Coronary artery (tissue), 2 donors: ENCODE measurements at places on chromosomes 13 and 19.

DNA sequence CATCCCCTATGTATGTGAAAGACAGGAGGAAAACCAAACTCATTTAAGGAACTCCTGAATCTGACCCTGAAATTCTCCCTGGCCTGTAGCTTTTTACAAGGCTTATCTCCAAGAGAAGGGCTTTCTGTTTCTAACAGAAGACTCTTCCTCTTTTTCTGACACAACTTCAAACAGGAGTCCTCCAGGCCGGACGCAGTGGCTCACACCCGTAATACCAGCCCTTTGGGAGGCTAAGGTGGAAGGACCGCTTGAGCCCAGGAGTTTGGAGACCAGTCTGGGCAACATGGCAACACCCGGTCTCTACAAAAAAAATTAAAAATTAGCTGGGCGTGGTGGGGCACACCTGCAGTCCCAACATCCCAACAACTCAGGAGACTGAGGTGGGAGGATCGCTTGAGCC lies 41.9 kb downstream of the CARS2 start:
- no peak for DNase-seq

DNA sequence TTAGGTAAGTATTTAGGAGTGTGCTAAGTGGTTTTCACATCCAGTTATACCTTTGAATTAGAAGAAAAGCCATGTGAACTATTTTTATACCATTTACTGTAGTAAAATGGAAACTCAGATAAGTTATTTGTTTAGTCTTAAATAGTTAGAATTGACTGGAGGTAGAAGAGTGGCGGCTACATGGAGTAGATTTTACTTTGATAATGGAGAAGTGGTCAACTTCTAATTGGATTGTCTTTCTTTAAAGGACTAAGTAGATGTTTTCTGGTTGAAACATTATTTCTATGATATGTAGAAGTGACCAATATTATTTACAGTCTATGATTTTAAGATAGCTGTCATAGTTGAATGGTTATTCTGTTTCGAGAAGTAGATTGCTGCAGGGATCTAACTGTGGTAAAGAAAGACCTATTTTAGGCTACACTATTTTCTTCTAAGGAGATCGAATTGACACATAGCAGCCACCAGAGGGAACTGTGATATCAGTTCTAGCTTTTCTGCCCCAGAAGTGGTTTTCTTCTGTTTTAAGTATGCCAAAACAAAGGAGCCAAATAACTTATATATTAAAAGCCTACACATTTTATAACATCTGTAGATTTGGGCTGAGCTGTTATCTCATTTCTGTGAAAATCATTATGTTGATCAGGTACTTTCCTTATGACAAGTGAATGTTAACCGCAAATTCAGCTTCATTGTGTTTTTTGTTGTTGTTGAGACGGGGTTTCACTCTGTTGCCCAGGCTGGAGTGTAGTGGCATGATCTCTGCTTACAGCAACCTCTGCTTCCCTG lies 26.1 kb downstream of the ZMYM2 start:
- DNase-seq = no peak

DNA sequence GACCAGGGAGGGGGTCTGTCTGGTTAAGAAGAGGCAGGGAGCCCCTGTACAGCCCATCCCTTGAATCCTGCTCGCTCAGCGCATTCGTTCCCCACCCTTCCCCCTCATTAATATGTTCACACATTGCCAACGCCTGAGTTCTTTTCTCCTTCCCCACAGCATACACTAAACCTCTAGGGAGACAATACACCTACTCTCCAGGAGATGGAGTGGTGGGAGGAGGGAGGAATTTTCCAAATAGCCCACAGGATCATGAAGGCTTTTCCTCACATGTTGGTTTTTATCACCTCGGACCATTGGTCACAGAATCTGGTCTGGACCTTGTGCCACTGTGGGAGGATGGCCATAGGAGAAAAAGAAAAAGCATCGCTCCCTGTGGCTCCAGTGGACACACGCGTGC lies 294.9 kb downstream of the SHISA2 start:
- DNase-seq = no peak

GRCh38 chr13:71460211-71460610 lies 406.8 kb downstream of the DACH1 start:
- no peak for DNase-seq

GRCh38 chr13:37069597-37070103 lies 10.2 kb upstream of the SUPT20H start:
- no peak for DNase-seq

- DNase-seq = no peak
Measured at GRCh38 chr13:99419591-99420243, 81.6 kb upstream of the TM9SF2 start.

DNA sequence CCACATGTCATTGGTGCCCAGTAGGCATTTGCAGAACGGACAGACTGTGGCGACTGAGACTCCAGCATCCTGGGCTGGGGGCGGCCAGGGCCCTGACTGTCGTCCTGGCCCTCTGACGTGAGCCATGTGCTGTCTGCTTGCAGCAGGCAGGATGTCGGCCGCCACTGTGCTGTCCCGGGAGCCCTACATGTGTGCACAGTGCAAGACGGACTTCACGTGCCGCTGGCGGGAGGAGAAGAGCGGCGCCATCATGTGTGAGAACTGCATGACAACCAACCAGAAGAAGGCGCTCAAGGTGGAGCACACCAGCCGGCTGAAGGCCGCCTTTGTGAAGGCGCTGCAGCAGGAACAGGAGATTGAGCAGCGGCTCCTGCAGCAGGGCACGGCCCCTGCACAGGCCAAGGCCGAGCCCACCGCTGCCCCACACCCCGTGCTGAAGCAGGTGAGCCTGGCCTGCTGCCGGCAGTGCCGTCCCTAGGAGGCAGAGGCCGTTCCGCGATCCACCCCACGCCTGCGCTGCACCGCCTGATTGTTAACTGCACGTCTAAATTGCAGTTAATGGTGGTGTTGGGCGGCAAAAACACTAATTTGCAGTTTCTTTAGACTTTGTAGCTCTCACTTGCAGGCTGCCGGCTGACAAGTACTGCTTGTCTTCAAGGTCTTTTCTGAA lies 14.2 kb downstream of the TSSK6 start:
- DNase-seq = no peak

DNA sequence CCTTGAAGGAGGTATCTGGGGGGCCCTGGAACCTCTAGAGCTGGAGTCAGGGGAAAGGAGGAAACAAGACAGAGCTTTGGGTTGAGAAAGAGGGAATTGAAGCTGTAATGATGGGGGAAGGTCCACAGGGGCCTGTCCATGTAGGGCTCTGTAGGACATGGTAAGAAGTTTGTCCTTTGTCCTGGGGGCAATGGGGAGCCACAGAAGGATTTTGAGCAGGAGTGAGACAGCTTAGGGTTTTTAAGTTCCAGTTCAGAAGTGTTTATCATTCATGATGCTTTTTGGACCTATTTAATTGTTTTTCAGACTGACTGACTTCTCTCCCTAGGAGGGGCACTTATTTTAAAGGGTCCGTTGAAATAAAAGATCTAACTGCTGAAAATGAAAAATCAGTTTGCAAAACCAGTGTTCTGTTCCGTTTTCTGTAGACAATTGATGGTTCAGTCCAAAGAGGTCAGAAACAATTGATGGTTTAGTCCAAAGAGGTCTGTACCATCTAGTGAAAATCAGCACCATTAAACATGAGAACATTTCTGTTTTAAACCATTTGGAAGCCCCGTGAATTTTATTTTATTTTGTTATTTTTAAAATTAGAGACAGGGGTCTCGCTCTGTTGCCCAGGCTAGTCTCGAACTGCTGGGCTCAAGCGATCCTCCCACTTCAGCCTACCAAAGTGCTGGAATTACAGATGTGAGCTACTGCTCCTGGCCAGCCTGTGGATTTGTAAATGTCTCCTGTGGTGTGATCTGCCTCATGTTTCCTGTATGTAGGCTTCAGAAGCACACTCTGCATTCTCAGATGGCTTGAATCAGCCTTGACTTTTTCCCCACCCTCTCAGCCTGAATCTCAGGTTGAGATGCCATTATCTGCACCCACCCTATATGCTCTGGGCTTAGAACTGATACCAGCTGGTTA lies 8.4 kb downstream of the PLD3 start:
- no peak for DNase-seq

DNA sequence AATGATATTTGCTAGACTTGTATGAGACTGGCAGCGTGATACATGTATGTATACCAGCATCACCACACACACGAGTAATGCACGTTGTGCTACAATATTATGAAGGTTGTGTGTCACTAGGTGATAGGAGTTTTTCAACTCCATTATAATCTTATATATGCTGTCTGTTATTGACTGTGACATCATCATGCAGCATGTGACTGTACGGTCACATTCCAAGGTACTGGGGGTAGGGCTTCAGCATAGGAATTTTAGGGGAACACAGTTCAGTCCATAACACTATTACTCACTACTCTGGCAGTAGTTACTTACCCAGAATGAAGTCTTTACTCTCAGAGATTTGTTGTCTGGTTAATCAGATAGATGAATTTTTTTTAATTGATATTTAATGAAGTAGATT lies 91.1 kb downstream of the CDK8 start:
- DNase-seq = no peak

DNA sequence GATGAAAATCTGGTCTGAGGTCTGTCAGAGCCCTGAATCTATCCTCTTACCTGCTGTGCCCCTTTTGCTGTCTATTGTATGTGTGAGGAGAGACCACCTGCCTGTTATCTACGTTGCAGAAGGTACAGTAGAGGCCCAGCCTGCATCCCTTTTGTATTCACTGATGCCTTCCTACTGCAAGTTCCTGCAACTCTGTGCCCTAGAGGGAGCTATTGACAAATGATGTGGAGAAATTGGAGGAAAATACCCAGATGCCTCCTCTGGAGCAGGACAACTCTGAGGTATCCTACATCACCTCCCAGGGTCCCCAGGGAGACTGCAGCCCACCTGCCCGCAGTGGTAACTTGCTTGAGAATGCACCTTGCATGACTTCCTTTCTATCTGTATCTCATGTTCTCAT lies 33.7 kb downstream of the SIAH3 start:
- peak; percentile 8 for DNase-seq

DNA sequence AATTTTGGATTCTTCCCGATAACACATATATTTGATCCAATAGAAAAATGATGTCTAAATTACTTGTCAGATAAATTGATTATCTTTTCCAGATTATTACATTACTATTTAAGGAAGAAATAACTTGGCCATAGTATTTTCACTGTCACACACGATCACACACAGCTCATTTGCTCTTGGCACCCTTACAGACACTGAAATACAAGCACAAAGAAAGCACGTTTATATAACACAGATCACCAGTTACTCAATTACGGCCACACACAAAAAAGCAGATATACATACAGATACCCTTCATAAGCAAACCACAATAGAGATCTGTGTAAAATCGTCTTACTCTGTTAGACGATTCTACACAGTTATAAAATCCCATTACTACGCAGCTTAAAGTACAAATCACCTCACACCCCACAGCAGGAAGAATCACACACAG lies 716 bp upstream of the ZNF420 start:
- no peak for DNase-seq

DNA sequence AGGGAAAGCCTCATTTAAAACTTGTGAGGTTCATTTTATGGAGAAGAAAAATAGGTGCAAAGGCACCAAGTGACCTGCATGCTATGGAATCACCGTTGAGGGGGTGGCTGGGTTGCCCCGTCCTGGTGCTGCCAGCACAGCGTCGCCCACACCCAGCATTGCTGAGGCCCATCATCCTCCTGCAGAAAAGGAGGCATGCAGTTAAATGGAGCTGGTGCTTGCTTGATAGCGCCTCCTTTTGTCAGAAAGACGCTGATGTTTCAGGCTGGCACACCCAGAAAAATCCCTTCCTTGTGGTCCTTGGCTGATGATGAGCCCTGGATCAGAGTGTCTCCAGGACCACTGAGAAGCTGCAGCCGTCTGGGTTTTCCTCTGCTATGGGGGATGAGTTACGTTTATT lies 36.9 kb downstream of the DHRS12 start:
- no peak for DNase-seq

DNA sequence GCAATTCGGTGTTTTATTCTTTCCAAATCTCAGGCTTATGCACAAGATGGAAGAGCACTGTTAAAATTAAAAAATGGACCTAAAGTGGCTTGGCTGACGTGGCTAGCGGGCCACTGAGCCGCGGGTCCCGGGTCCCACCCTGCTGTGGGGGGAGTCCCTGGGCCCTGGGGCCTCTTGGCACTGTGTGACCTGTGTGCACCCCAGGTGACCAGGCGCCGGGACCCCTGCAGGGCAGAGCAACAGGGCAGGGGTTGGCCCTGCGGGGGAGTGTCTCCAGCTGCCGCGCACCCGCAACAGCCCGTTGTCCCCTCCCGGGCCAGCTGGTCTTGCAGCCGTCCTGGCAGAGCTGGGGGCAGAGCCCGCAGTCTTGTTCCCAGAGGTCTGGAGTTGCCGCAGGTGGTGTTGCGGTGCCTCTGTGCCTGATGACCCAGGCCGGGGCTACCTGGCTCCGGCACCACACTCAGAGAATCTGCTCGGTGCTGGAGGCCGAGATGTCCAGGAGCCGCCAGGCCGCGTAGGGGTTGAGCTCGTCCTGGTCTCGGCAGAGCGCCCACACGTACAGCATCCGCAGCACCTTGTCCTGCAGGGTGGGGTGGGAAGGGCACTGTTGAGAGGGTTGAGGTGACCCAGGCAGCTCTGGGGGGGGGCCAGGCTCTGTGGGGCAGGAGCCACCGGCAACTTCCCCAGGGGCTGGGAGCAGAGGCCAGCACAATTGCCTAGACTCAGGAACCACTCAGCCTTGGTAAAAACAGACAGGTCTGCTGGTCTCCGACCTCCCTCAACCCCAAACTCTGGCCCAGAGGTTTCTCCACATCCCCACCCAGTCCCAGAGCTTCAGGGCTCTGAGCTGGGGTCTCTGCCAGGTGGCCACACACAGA lies 1.0 kb upstream of the CTXN1 start:
- DNase-seq = no peak

DNA sequence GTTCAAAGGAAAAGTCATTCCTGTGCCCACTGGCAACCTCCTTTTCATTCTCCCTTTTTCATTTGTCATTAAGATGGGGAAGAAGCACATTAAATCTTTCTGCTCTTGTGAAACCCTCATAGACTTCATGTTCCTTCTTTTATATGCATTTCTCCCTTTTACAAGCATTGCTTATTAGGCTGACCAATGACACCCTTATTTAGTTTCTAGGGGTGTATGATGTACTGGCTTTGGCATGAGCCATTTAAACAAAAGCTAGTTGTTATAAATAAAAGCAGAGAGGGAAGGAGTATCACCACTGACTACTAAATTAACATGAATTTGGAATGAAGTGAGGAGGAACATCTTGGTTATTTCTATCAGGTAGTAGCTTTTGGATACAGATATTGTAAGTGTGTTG lies 68.2 kb upstream of the PCDH9 start:
- no peak for DNase-seq
